ENCODE measurements at places on chromosomes 7 and 10.

DNA sequence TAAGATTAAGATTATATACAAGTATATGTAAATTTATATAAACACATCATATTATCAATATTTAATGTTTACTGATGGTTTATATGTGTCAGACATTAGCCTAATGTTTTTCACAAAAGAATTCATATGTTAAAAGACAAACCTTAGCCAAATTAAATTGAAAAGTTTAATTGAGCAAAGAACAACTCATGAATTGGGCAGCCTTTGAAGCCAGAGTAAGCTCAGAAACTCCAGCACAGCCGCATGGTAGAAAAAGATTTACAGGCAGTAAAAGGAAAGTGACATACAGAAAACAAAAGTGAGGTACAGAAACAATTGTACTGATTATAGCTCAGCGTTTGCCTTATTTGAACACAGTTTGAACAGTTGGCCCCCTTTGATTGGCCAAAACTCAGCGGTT is 124.1 kb downstream of the TSPAN12 start:
- DNase-seq, result no peak

GRCh38 chr10:27464993-27465392 is 39.1 kb upstream of the RAB18 start:
- no peak for DNase-seq

DNA sequence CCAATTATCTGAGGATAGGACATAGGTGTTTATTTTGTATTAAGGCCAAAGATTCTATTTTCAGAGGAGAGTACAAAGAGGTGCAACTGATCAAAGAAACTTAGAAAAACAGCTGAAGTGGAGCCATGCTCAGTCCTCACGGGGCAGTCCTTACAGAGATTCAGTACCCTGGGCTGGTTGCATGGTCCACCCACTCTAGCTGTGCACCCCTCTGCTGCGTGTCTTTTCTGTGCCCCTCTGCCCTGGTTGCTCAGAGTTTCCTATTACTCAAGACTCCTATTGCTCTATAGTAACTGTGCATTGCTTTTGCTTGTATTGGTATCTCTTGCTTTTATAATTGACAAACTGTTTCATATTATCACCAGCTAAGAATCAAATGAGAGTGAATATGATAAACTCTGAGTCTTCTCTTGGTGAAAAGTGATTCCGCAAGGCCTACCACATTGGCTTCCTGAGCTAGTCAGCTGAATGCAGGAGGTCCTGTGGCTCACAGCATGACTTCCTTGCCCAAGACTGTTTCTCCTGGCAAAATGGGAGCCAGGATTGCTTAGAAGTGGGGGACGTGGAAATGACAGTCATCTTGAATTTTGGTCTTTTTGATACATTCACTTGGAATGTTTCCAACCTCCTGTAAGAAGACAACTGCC is 137.0 kb downstream of the GLCCI1 start:
- DNase-seq, result no peak

GRCh38 chr10:12712293-12712983 is 289.1 kb downstream of the CCDC3 start:
- no peak for DNase-seq

DNA sequence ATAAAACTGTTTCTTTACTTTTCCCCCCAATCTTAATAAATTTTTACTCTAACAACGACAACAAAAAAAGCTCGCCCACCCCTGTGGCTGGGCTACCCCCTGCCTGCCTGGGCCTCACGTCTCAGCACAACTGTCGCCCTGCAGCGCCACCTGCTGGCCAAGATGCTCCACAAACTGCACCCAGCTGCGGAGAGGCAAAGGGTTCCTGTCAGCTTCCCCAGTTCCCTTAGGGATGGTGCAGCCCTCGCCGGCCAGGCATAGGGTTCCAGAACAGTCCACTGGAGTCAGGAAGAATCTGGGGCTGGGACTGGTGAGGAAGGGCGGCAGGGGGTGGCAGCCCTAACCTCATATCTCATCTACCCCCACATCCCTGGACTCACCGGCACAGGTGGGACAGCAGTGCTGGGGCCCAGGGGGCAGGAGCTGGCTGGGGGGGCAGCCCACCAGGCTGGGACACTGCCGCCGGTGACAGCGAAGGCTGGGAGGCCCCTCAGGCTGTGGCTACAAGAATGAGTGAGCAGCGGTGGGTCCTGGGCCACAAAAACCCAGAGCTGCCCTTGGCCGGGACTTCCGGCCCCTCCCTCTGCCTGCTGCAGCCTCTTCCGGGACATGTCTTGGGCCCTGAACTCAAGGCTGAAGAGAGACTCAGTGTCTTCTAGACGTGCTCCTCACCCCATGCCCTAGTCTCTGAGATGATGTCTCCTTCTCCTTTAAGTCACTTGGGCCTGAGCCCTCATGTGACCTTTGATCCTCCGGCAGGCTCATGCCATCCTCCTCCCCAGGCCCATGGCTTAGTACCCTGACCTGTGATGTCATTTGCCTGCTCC is 21.2 kb downstream of the ATP6V1F start:
- peak; percentile 89 for DNase-seq

GRCh38 chr10:60262647-60263126 is 127.0 kb downstream of the ANK3 start:
- no peak for DNase-seq

- DNase-seq, result no peak
These were observed 63.0 kb downstream of the GNAI1 start for GRCh38 chr7:80197627-80198026.

- peak; percentile 29 for DNase-seq
These were observed 63.4 kb downstream of the CSGALNACT2 start for GRCh38 chr10:43201545-43202131.

- no peak for DNase-seq
These were observed 3.5 kb upstream of the DEPP1 start for GRCh38 chr10:44982114-44982460.

- no peak for DNase-seq
These were observed 3.5 kb downstream of the JAKMIP3 start for GRCh38 chr10:132069122-132069848.

DNA sequence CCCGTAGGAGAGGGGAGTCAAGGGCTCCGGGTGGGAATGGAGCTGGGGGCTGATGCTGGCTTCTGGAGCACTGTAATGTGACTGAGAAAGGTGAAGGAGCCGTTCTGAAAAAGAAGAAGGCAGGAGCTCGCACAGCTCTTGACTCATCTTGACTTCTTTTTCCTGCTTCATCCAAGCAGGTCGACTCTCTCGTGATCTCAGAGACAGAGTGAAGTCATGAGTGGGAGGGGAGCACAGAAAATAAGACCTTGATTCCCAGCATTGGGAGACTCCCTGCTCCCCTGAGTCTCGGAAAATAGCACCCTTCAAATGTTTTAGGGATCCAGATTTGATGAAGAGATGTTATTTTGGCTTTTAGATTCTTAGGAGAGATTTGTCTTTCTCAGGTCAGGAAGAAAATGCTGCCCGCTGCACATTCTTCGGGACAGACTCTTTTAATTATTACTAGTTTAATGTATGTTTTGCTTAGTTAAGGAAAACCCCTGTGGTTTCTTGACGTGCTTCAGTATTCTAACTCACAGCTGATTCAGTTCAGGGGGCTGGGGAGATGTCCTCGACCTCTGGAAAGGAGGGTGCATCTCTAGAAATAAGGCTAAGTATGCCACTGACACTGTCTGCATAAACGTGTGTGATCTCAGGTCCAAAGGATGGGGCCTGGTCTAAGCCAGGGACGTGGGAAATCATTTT is 34.1 kb downstream of the EGFR start:
- no peak for DNase-seq

DNA sequence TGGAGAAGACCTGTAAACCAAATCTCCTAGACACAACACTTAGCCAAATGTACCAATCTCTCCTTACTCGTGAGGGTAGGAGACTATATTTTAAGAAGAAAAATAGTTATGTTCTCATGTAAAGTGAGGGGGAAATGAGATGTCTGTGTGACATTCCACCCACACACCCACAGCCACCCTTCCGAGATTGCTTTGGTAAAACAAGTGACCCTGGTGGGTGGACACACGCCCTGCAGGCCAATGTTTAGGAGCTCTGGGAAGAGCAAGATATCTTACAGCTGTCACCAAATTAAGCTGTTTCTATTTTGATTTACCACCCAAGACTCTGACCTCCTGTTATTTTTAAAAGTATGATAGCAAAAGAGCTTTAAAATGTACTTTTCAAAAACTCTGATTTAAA is 147.2 kb upstream of the PFKP start:
- no peak for DNase-seq

DNA sequence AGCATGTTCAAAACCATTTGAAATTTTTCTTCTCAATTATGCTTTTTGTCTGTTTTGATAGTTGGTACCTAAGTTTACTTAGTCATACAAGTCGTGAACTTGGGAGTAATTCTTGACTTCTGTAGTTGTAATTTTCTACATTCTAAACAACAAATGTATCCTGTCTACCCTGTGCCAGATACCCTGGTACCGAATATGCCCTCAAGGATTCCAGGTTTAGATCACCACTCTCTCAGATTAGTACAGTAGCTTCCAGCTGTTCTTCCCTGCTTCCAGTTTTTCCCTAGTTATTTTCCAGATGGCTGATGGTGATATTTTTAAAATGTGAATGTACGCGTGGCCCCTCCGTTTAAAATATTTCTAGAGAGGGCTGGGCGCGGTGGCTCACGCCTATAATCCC is 6.5 kb downstream of the STAM start:
- DNase-seq, result no peak

- no peak for DNase-seq
These were observed 59.2 kb downstream of the ANLN start for GRCh38 chr7:36448781-36449379.

GRCh38 chr7:140924019-140924820 is 509 bp downstream of the BRAF start:
- DNase-seq, result peak; percentile 71

GRCh38 chr10:86030312-86030711 is 336.3 kb downstream of the GRID1 start:
- no peak for DNase-seq

DNA sequence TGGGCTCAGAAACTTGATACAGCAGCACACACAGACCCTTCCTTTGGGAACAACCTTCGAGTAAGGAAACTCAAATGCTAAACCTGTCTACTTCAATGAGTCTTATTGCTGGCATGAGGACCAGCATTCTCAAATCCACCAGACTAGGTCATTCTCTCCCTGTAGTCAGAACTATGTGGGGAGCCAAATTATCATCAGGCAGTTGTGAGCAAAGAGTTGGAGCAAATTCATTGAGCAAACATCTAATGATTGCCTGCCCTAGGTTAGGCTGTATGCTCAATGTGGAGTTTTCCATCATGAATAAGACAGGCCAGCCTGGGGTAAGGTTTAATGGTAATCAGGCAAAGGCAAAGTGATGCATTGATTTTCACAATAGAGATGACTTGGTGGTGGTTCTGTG is 3.6 kb downstream of the EPDR1 start:
- DNase-seq, result no peak

DNA sequence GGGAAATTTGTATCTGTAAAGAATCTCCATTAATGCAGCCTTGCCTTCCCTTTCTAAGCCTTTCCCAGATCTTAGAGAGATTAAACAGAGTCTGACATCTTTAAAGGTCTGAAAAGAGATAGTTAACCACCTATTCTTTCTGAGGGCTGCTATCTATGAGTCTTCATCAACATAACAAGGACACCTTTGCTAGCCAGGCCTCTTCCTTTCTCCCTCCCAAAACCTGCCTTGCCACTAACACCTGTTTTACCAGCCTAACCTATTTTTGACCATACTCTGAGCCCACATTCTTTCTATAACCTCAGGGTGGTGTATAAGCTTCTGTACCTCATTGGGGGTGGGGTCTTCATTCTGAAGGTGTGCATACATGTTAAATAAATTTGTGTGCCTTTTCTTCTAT is 217.1 kb downstream of the IPMK start:
- no peak for DNase-seq

DNA sequence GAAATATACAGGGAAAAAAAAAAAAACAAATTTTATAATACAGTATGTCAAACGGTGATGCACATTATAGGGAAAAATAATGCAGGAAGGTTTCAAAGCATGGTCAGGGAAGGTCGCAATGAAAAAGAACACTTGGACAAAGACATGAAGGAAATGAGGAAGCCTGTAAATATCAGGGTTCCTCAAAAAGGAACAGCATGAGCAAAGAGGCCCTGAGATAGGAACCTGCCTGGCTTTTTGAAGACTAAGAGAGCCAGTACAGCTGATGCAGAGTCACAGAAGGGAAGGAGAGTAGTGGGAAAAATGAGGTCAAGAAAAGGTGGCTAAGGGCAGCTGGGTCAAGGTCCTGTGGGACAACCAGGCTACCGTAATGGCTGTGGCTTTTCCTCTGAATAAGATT is 1.9 kb downstream of the VPS41 start:
- DNase-seq, result no peak
